ENCODE measurements at places on chromosomes 5 and 9. TPM values are rescaled to one million over a fixed set of nuclear protein-coding genes. Genes with fewer than 3 reads are reported as not detected.

The SMIM33 gene
- total RNA-seq, result not detected

The PDE4D gene
- 170 TPM for total RNA-seq

The CXCL14 gene
- 15.5 TPM for total RNA-seq

The GRM6 gene
- not detected for total RNA-seq

The SLC46A2 gene
- not detected for total RNA-seq

The PHAX gene
- total RNA-seq, result 38.8 TPM

The SLC27A6 gene
- total RNA-seq, result 0.55 TPM

The ADAM19 gene
- 18.8 TPM for total RNA-seq

The FRRS1L gene
- total RNA-seq, result 3.3 TPM

The KCNIP1 gene
- total RNA-seq, result 0.49 TPM

The FGF1 gene
- 2.0 TPM for total RNA-seq

The ITGA2 gene
- total RNA-seq, result 1.9 TPM

The PCDHGA7 gene
- 15.2 TPM for total RNA-seq

The RETREG1 gene
- 14.6 TPM for total RNA-seq

Measured in sigmoid colon (tissue), 7 donors.